ENCODE measurements at places on chromosomes 5 and 9.

GRCh38 chr5:55973296-55973695 lies 21.5 kb downstream of the IL6ST start:
- DNase-seq = no peak

GRCh38 chr5:38071831-38072694 lies 186.3 kb upstream of the EGFLAM start:
- DNase-seq = no peak

DNA sequence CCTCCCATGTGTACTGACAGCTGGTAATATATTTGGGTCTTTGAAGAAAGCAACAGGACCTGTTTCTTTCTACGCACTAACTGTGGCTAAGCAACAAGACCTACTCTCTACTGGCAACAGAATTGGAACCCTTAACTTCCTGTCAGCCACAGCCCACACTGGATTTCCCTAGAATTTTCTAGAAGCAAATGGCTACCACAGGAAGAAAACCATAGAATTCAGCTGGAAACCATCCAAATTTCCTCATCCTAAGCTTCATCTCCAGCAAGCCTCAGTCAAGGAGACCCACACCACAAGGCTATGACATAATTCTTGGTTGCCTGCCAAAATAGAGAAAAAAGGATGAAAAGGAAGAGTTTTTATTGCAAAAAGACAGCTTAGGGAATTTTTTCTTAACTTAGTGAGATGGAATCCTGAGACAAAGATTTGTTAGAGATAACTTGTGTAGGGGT lies 171.8 kb upstream of the TNC start:
- DNase-seq = peak; percentile 55

DNA sequence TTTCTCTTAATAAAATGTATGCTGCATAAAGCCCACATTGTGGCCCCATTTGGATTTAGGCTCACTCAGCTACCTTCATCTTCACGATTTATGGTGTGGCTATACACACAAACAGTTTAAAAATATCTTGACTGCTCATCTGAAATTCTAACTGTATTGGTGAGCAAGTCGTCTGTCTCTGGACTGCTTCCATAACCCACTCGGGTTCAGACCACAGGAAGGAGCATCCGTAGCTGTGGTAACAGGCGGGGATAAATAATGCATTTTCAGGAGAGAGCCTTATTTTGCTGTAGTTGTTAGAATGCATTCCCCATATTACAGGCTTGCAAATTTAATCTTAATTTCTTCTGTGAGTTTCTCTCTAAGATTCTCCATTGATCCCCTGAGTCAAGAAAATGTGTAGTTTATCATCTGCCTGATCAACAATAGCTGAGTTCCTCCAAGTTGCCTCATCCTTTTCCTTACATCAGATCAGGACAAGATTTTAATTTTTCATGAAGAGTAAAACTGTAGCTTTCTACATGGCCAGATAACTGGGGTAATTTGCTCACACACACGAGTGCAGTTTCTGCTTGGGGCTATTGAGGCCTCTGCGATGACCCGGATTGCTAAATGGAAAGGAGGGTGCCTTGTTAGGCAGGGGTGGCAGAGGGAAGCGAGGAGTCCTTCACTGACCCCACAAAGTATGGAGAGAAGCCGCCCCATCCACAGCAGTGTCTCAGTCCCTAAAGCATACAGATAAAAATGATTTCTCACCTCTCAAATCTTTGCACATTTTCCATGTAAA lies 133.9 kb downstream of the FSTL4 start:
- no peak for DNase-seq

DNA sequence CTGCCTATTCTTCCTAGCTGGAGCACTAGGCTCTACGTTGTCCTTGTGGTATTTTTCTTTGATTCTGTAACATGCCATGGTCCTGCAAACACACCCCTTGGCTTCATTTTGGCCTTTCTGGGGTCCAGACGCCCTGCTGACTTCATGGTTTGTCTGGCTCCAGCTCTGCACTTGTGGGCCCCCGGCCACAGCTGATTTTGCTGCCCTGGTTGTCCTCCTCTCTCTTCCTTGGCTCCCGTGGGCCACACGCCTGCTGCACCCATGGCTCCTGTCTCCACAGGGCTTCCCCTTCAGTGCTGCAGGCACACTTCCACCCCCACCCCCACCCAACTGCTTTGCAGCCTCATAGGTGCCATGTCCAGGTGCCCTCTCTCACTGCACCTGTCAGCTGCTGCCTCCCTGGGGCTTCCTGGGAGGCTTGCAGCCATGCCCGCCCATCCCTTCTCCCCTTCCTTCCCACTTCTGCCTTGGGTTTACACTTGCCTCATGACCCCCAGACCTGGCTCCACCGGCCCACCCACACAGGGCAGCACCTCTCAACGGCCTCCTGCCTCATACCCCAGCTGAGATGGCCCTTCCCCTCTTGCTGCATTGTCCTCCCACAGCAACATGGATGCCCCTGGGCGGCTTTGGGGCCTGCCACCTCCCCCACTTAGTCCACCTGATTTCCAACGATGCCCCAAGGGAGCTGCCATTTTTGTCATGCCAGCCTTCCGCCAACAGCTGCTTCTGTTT lies 25.6 kb downstream of the SLC6A3 start:
- no peak for DNase-seq

- DNase-seq = peak; percentile 47
Observed at GRCh38 chr5:79236970-79237739, 1.2 kb downstream of the JMY start.

- DNase-seq = no peak
Observed at GRCh38 chr5:39577529-39577928, 152.7 kb upstream of the DAB2 start.

- DNase-seq = peak; percentile 83
Observed at GRCh38 chr5:27316271-27316650, 277.9 kb upstream of the CDH9 start.

DNA sequence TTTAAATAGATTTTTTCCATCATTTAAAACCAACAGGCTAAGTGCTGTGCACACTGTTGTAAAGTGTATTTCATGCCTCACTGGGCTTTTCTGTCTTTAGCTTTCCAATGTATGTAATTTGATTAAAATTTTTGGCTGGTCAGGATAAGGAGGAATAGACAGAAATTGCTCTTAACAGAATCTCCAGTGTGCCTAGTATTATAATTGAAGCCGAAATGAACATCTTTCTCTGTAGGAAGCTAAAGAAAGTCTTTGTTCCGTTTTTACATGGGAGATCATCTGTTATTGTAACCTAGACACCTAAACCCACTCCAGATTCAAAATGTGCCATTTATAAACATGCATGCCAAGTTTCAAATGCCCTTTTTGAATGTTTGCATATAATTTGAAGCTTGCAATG lies 54.5 kb upstream of the SMIM15 start:
- no peak for DNase-seq

DNA sequence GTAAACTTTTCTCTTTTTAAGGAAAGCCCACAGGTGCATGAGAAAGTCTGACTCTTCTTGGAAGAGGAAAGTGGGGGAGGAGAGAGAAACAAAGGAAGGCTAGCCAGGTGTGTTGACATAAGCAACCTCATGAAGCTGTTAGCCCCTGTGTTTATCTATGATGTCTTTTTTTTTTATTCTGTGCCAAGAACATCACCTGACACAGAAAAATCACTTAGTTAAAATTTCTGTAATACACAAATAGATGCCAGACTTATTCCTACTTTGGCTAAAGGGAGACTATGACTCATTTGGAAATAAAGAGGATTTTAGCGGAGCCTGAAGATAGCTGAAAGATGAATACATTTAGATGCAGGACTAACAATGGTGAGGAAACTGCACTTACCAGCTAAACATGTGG lies 58.3 kb downstream of the BAAT start:
- DNase-seq = no peak

DNA sequence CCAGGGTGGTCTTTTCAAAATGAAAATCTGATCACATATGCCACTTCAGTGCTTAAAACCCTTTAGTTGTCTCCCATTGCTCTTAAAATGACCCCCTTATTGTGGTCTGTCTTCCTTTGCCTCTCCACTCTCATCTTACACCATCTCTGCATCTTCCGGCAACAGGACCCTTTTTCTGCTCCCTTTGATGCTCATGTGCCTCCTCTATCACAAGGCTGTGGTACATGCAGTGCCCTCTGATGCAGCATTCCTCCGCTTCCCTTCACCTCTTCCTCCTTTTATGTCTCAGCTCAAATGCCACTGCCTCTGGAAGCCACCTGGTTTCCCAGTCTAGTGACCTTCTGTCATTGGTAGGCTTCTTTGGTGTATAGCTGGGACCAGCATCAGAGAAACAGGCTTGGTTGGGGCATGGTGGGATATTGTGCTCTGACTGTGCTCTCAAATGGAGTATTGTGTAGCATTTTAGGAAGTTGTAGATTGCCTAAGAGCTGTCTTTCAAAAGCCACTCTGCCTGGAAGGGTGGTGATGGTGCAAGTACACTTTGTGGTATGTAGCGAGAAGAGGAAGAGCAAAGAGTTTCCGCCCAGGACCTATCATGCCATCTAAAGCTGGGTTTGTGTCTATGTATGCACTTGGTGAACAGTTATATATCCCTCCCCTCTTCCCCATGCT lies 28.1 kb downstream of the ARHGAP26 start:
- DNase-seq = no peak

DNA sequence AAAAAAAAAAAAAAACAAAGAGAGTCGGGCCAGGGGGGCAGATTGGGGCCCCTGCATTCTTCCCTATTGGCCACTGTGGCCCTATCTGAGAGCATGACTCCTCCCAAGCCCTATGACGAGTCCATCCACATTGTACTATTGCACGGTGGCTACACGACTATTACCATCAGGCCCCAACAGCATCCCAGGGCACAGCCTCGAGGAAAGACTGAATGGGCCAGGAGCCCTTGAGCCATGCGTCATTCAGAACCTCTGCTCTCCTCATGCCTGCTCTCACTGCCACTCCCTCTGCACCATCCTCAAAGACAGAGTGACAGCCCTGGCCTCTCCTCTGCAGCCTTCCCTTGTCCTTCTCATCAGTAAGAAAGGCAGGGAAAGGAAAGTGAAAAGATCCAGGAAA lies 20.2 kb upstream of the ORM1 start:
- DNase-seq = peak; percentile 54

DNA sequence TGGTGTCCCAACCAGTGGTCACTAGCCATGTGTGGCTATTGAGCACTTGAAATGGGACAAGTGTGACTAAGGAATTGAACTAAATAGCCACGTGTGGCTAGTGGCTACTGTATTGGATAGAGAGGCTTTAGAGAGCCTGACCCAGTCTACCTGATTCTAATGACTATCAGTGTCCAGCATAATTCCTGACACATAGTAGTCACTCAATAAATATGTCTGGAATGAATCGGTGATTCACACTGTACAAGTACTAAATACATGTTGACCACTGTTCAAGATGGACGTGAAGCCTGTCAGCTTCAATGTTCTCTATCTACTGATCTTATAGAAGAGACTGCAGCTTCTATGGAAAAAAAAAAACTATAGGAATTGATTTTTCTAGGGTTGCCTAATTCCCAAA lies 57.7 kb upstream of the MAST4 start:
- DNase-seq = no peak

GRCh38 chr9:4905135-4905490 lies 80.0 kb upstream of the JAK2 start:
- no peak for DNase-seq

- no peak for DNase-seq
Observed at GRCh38 chr9:125428902-125429467, 167.4 kb downstream of the GAPVD1 start.

GRCh38 chr9:118532592-118532991 lies 828.4 kb downstream of the TLR4 start:
- DNase-seq = no peak

DNA sequence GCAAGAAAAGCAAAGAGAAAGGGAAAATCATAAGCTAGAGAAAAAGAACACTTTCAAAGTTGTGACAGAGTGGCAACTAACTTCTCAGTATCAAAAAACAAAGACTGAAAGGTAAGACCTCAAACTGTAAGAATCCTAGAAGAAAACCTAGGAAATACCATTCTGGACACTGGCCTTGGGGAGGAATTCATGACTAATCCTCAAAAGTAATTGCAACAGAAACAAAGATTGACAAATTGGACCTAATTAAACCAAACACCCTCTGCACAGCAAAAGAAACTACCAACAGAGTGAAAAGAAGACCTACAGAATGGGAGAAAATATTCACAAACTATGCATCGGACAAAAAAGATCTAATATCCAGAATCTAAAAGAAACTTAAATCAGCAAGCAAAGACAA lies 79.1 kb downstream of the FEM1C start:
- peak; percentile 30 for DNase-seq

- DNase-seq = no peak
Observed at GRCh38 chr5:154010660-154011059, 28.1 kb downstream of the FAM114A2 start.

DNA sequence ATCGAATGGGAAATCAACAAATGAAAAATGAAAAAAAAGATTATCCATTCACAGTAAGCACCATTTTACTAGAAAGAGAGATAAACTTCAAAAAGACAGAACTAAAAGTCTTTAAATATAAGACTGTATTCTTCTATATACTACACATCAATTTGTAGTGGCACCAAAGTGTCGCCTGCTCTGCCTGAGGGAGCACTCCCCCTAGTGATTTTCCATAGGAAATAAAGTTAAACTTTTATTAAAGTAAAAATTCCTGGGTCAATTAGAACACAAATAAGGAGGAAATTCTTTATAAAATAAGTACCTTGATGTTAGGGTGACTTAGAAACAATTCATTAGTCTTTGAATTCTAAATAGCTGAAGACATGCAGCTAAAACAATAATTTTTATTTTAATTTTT lies 9.7 kb downstream of the RAD1 start:
- peak; percentile 34 for DNase-seq

DNA sequence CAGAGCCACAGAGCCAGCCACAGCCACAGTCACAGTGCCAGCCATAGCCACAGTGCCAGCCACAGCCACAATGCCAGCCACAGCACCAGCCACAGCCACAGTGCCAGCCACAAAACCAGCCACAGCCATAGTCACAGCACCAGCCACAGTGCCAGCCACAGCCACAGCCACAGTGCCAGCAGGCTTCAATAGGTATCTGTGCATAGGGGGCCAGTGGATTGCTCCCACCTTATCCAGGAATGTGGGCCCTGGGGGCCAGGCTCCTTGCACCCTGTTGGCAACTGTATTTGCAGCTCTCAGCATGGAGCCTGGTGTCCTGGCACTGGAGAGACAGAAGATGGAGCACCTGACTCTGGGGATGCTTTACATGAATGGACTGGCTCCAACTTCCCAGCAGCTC lies 111.7 kb upstream of the IRX2 start:
- no peak for DNase-seq

DNA sequence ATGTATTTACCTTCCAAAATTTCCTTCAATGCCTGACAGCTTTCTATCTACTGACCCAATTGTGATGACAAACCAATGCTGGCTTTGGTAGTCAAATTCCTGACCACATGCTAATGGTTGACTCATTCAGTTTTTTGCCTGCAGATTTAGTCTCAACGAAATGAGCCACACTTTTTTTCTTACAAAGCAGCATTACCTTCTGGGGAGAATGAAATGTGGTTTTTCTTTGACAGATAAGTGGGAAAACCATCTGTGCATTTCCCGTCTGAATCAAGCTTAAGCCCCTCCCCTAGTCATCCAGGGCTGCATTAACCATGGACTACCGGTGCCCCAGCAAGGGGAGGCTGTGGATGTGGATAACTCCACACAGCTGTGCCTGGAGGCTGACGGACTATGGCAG lies 99.6 kb upstream of the TAF11L2 start:
- peak; percentile 90 for DNase-seq

All from fibroblast of the aortic adventitia (primary cell).